ENCODE measurements at places on chromosomes 5 and 9.

GRCh38 chr5:65588694-65589093 is 25.6 kb downstream of the PPWD1 start:
- no peak for DNase-seq

DNA sequence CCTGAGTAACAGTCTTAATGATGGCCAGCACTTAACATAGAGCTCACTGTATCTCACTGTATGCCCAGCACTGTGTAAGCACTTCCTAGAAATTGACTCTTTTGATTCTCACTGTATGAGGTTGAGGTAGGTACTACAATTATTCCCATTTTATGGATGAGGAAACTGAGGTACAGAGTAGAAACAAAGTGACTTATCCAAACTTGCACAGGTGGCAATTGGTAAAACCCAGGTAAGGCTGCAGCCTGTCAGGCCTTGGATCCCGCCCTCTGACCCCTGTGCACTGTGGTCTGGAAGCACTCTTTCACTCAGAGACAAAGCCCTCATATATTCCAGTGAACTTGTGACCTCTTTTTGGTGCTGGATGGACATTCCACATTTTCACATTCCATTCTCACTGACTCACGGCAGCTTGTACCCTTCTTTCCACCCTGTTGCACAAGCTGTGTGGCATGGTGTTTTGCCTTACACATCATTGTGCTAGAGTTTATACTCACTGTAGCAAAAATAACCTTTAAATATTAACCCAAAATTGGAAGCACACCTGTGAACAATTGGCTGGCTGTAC is 21.7 kb downstream of the ANKRD55 start:
- DNase-seq: no peak

DNA sequence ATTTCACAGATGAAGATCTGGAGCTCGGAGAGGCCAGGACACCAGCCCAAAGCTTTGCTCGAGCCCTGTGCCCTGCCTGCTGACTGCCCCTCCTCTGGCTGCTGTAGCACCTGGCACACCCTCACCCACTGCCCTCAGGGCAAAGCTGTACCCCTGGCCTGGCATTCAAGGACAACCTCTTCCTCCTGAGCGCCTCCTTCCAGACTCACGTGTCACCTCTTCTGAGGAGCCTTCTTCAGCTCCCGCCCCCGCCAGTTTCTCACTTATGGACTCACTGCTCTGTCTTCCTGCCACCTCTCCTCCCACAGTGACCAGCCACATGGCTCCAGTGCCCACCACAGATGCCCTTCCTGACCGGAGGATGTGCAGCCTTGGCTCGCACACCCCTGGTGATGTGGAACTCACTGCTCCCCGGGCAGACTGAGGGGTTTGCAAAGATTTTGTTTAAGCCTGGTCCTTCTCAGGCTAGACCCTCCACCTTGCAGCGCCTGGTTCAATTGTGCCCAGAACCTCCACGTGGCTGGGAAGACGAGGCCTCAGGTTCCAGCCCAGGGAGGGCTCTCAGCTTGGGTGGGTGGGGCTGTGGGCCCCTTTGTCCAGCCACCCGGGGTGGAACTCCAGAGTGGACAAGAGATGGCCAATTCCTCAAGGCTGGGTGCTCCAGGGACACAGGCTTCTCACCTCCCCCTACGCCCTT is 46.6 kb upstream of the PHYKPL start:
- no peak for DNase-seq

- no peak for DNase-seq
These were observed 470.6 kb upstream of the MPDZ start for GRCh38 chr9:13750061-13750460.

GRCh38 chr9:135489188-135489906 is 9.8 kb downstream of the PPP1R26 start:
- DNase-seq: no peak
